ENCODE measurements at places on chromosomes 6 and 20. TPM values are rescaled to one million over a fixed set of nuclear protein-coding genes. Genes with fewer than 3 reads are reported as not detected.

SMLR1 gene
- polyA plus RNA-seq, result 0.02 TPM

KIAA1755 gene
- polyA plus RNA-seq, result 5.5 TPM

UNC5CL gene
- polyA plus RNA-seq, result 5.8 TPM

CTCFL gene
- 0.07 TPM for polyA plus RNA-seq

KCNQ2 gene
- polyA plus RNA-seq, result 0.48 TPM

GRCh38 chr20:52843425-52843824 is 128.7 kb upstream of the TSHZ2 start:
- no peak for DNase-seq

GRCh38 chr6:159418997-159419396 is 249.8 kb downstream of the FNDC1 start:
- no peak for DNase-seq

GRCh38 chr20:640674-641515 is 12.1 kb downstream of the SRXN1 start:
- no peak for DNase-seq

GRCh38 chr6:16739329-16739801 is 21.9 kb downstream of the ATXN1 start:
- DNase-seq, result no peak

GRCh38 chr6:52435345-52435744 is 15.2 kb downstream of the EFHC1 start:
- DNase-seq, result no peak

DNA sequence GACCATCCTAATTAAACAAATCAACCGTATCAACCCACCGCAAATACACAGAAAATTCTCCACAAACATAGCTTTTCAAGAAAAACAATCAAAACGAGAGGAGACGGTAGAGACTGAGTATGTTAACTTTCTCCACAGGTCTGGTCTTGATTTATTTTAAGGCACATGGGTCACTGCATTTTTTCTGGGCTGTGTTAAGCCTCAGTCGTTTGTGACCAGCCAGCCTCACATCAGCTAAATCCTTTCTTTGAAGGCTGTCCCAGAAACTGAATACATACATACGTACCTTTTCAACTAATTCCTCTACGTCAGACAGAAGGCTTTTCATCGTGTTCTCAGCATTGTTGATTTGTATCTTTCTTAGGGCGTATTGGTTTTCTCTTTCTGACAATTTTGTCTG is 69.4 kb downstream of the LAMA4 start:
- no peak for DNase-seq

GRCh38 chr6:90502866-90503407 is 83.9 kb downstream of the MAP3K7 start:
- DNase-seq, result no peak

GRCh38 chr20:57013217-57013616 is 253.2 kb downstream of the BMP7 start:
- no peak for DNase-seq

- no peak for DNase-seq
Measured at GRCh38 chr20:51423810-51424209, 118.7 kb downstream of the NFATC2 start.

DNA sequence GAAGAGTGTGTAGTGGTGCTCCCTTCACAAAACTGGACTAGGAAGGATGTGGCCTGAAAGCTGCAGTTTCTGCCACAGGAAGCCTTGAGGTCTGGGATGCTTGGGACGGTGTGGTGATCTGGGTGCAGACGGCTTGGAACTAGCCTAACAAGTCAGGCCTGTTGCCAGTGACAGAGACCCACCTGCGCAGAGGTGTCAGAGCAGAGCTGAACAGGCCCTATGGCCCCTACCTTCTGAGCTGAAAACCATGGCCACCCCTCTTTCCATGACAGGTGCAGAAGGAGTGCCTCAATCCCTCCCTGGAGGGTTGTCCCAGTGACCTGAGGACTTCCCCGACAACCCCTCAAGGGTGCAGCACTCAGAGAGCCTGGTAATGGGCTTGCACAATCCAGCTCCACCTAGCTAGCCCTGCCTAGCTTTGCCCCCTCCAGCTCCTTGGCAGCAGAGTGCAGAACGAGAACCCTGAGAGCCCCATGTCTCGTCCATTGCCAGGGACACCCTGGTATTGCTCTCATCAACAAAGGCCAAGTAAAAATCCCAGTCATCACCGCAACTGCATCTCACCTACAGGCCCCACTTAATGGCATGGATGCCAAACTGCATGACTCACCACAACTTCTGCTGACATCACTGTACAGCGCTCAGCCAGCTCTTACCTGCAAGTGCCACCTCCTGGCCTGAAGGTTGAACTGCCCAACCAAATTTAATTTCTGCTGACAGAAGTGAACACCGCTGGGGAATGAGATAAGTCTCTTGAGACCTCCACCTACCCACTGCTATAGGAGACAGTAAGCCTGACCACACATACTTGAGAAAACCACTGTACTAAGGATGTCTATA is 563.1 kb downstream of the TFAP2A start:
- no peak for DNase-seq

- DNase-seq, result no peak
Measured at GRCh38 chr6:169668203-169668847, 33.5 kb downstream of the WDR27 start.

Data from thymus (tissue), 14 donors.